NCI-H1105 (cell line): ENCODE measurements at places on chromosomes 11 and 22.

DNA sequence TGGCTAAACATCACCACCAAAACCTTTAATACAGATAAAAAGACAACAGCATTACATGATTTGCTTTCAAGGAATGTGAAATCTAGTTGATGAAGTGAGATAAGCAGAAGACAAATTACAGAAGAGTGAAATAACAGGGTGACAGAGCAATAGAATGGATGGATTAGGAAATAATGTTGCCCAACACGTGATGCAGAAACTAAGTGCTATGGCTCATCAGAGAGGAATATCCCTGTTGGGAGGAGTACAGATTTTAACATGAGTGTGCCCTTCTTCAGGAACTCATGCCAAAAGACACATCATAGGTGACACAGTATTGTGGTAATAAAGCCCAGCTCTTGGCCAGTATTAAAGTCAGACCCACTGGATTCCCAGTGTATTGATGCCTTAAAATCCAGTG is 176.6 kb upstream of the RAG2 start:
- no peak for DNase-seq

DNA sequence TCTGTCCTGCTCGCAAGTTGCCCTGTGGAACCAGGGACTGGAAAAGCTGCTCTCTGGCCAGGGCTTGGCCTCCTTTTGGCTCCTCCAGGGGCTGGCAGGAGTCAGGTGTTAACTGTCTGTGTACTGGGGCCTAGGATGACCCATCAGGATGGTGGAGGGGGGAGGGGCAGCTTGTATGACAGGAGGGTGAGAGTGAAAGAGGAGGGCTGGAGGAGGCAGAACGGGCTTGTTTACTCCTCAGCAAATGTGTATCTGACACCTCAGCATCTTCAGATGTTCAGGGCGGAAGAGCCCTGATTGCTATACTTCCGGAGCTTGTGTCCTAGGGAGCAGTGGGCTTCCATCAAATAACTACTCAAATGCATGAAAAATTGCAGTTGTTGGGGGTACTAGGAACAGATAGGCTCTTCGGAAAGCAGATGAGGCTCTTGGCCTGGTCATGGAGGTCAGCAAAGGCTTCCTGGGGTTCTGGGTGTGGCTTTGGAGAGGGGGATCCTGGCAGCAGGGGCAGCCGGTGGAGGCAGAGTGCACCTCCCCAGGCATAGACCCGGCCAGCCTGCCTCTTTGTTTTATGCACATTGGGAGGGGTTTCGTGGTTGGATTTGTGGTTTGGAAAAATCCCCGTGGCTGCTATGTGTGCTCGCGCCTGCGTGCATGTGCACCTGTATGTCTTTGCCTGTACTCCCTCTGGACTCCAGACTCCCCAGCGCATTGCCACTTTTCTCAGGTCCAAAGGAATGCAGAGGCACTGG is 31.2 kb downstream of the CD82 start:
- no peak for DNase-seq

DNA sequence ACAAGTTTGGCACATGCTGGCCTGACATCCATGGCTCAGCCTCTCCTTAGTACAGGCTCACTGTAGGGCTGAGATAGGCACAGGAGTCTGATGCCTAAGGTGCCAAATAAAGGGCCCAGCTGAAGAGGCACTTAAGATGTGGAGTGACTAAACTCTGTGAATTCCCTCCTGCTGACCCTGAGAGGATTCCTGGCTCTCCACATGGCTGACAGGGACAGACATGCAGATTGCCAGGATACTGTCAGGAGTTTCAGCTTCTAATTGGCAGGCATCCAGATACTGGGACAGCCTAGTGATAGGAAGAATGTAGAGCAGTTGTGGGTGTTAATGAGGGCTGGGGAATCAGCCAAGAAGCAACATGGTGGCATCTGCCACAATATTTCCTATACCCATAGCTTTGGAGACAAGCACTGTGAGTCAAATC is 558.7 kb downstream of the INSC start:
- DNase-seq, result peak; percentile 40

GRCh38 chr22:29856496-29856895 is 18.4 kb upstream of the ASCC2 start:
- DNase-seq, result no peak

- DNase-seq, result no peak
These were observed 10.7 kb upstream of the ANAPC15 start for GRCh38 chr11:72123117-72123653.

- DNase-seq, result no peak
These were observed 138.2 kb upstream of the MTMR2 start for GRCh38 chr11:96062134-96062533.

- DNase-seq, result no peak
These were observed 11.7 kb downstream of the OSBPL5 start for GRCh38 chr11:3153291-3153861.

- DNase-seq, result no peak
These were observed 48.7 kb upstream of the OR9Q1 start for GRCh38 chr11:57974848-57975601.

DNA sequence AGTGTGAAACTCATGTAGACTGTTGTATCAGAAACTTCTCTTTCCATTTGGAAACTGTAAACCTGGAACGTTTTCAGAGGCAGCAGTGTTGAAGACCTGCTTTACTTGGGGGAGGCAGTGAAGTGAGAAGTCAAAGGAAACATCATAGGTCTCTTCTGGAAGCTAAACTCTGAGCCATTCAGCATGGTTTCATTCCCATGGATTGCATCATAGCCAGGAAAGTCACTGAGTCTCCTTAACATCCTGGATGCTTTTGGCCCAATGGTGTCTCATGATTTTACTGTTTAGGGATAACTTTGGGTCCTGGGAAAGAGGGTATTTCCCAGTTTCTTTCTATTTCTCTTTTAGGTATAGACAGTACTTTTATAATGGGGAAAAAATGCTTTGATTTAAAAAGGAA is 153.2 kb upstream of the E2F8 start:
- no peak for DNase-seq

DNA sequence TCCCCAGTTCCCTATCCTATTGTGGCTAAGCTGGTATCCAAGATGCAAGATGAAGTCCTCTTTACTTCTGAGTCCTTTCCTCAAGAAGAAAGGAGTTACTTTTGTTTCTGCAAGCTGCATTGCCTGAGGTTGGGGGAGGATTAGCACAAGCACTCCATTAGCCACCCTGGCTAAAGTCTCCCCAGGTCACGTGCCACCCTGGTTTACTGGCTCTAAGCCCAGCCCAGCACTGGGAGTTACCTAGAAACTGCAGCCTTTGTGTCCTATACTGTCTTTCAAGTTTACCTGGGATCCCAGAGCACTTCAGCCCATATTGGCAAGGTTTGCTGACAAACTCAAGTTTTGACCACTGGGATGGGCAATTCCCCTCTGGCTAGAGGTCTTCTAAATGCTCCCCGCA is 78.4 kb upstream of the DBX1 start:
- DNase-seq, result peak; percentile 46

- no peak for DNase-seq
These were observed 139.0 kb downstream of the TRPC6 start for GRCh38 chr11:101444851-101445250.

GRCh38 chr11:12746593-12747097 is 72.4 kb downstream of the TEAD1 start:
- peak; percentile 98 for DNase-seq

GRCh38 chr22:32880893-32881596 is 79.5 kb downstream of the TIMP3 start:
- DNase-seq, result peak; percentile 28

DNA sequence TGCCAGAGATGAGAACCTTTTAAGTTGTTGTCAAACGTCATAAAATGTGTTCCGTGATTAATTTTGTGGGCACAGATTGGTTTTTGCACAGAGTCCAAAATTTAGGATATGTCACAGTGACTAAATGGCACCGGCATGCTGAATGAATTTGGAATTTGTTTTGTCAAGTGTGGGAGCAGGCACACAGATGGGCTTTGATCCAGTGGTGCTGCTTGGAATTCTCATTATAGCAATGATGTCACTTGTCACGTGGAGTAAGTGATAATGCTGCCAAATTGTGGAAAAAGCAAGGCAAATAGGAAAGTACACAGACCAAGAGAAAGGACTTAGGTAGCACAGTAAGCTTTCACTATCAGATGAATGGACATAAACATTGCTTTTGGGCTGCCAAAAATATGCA is 8.0 kb upstream of the LIN7C start:
- DNase-seq, result no peak

- DNase-seq, result no peak
These were observed 4.4 kb downstream of the DCPS start for GRCh38 chr11:126308271-126308671.

DNA sequence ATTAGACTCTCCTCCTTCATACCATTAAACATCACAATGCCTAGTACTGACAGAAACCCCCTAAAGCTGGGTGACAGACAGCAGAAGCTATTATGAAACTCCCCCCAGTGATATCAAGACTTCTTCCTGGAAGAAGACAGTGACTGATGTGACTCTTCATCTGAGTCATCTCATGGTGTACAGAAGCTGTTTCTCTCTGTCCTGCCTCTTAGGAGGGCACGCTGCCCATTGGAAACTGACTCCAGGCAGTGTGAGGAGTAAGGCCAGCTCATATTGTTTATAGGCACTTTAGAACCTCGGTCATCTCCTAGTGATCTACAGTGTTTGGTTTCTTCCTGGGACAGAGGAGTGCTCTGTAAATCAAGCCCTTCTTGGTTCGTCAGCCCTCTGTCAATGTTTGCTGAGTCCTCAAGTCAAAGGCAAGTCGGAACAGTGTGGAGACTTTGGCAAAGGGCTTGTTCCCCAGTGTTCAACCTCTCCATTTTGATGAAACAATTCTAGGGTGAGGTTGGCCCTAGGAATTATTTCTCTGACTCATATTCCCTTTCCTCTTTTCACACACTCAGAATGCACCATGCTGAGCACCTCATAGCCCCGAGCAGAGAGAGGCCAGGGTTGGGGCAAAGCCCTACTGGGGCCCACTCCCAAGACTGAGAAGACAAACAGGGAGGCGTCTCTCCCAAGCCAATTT is 172.5 kb upstream of the TMEM45B start:
- no peak for DNase-seq

DNA sequence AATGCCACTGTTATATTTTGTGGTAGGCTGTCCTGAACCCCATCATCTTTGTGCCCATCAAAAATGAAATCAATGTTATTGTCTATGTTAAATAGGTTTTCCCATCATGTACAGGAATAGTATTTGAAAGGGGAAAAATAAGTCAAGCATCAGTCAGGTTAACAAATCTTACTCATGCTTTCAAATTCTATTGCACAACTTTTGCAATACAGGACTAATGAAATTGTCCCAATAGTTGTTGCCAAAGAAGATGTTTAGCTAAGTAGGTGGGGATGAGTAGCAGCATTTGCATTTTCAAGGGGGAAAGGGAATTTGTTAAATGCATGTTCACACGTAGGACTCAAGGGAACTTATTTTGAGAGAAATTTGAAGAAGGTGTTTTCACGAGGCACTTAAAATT is 962.1 kb downstream of the JRKL start:
- DNase-seq, result no peak

GRCh38 chr11:36295926-36296325 is at the start of gene PRR5L:
Gene PRR5L, plus strand, starts transcription at chr11:36296288. Its CDS starts 104,834 bp downstream, at chr11:36401122.
- no peak for DNase-seq

DNA sequence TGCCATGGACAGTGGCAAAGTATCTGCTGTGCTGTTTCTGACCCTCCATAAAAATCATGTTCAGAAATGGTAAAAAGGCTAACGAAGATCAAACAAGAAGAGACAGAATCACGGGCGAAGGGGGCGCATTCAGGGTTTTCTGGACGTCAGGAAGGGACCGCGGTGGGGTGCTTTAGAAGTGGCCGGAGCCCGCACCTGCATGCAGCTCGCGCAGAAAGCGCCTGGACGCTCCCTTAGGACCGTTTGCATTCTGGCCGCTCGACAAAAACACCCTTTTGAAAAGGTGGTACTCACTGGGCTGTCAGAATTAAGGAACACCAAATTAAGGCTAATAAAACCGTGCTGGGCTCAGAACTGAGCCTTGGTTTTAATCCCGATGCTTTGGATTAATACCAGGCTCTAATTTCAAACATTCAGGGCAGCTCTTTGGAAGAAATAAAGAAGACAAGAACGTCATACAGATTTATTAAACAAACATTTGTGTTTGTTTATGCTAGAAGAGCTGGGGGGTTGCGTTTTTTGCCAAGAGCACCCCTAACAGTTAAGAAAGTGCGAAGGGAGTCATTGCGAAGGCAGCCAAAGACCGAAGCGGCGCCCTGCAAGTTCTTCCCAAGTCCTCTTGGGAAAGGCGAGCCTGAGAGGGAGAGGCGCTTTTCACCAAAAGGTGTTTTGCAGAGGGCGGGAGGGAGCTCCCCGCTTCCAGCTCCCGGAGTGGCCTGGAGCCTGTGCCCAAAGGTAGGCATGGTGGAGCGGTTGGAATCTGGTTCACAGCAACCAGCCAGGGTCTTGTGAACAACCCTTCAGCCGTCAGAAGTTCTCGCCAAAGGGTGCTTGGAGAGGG is 47.7 kb upstream of the DBX1 start:
- no peak for DNase-seq

DNA sequence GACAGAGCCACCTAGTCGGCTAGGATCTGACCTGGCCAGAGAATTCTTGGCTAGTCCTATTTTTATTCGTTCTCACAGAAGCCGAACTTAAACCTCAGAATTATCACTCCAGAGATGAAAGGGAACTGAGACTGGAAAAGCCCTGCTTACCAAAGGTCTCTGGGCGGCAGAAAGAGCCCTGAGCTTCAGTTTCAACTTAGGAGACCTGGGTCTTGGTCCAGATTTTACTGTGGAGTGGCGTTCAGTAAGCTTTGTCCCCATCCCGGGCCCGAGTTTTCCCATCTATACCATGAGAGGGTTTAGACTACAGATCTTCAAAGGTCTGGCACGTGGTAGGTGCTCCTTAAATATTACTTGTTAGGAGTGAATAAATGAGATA is 516 bp downstream of the NEU3 start:
- no peak for DNase-seq

DNA sequence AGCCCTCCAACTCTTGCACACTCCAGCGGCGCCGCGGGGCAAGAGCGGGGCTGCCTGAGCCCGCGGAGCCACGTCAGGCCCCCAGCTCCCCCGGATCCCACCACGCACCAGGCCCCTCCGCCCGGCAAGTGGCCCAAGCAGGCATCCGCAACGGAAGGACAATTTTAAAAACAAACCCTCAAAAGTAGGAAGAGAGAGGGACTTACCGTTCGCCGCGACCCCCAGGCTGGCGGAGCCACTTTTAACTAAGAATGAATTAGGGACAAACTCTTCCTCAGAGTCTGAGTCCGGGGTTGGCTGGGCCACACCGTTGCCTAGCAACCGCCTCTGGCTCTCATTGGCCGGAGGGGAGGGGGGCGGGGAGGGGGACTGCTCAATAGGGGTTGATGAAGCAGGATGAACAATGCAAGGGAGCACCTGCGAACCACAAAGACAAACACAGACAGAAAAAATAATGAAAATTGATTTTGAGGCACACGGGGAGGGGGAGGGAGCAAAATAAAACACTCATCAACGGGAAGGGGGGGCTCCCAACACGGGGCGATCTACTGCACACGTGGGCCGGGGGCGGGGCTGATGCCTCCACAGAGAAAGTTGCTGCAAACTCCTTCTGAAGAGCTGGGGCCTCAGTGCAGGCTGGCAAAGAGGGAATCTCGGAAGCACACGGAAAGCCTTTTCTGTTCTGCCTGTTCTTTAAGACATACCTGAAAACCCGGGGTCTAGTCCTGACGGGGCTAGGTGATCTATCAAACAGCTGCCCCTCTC is 387.5 kb upstream of the NARS2 start:
- peak; percentile 64 for DNase-seq

DNA sequence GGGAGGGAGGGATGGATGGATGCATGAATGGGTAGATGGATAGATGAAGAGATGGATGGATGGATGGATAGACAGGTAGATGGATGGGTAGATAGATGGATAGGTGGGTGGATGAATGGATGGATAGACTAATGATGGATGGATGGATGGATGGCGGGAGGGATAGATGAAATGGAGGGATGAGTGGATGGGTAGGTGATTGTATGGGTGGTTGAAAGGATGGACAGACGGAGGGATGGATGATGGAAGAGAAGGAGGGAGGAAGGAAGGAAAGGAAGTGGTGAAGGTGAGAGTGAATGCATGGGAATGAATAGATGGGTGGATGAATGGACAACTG is 3.7 kb upstream of the TNNT3 start:
- no peak for DNase-seq
